ENCODE measurements at places on chromosomes 7 and 10.

GRCh38 chr10:37434091-37434490, 308.7 kb downstream of the ANKRD30A start:
- DNase-seq, result no peak

DNA sequence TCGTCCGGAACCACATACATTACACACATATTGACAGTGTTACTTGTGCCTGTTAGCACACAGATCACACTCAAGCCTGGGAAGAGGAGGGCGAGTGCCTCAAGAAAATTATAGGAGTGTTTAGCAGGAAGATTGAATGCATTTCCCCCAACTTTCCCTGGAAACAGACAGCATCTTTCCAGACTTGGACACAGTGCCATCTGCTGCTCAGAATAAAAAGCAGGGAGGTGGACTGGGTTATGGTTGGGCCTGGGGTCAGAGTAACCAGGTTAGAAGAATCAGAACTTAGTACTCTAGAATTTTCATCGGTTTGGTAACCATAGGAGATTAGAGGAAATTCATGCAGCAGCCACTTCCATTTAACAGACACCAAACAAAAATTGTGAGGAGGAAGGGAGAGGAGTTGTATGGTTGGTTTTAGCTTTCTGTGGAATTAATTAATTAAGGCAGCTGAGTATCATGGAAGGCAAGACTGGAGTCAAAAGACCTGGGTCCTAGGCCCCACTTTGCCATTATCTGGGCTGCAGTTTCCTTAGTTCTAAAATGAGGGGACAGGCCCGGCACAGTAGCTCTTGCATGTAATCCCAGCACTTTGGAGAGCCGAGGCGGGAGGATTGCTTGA, 43.4 kb upstream of the OPTN start:
- DNase-seq, result peak; percentile 60

- no peak for DNase-seq
These were observed 26.8 kb upstream of the THSD7A start for GRCh38 chr7:11858622-11859302.

GRCh38 chr7:36114355-36114754, 38.7 kb upstream of the EEPD1 start:
- DNase-seq, result no peak

DNA sequence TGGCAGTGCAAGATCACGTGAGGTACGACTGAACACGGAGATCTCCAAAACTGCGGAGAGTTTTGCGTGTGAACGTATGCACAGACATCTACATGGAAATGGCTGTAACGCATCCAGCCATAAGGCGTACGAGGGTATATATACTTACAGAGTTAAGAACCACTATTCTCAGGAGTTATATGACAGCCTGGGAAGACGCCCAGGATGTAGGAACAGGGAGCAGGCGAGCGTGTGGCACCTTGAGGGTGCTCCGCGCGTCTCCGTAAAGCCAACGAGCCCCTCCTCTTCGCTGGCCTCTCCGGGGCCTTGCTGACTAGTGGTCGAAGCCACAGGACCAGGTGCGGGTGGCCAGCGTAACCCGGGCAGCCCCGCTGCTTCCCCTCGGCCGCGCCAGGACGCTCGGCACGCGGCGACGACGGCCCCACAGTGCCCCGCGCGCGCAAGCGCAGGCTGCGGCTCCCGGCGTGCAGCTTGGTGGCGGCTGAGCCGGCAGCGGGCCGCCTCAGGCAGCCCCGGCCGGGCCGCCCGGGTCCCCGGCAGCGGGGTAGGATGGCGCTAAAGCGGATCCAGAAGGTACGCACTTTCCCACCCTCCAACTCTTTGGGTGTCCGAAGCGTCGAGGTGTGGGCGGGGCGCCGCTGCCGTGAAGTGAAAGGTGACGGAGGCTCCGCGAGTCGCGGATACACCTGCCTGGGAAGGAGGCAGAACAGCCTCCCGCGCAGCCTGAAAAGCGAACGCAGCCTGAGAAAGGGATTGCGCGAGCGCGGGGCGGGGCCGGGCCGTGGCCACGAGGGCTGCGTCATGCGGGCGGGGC, at the start of gene UBE2D4:
UBE2D4 (plus strand) TSS at position 453 of the 814 bp plus-strand sequence; CDS start at position 550, 97 bp downstream.
- peak; percentile 87 for DNase-seq

DNA sequence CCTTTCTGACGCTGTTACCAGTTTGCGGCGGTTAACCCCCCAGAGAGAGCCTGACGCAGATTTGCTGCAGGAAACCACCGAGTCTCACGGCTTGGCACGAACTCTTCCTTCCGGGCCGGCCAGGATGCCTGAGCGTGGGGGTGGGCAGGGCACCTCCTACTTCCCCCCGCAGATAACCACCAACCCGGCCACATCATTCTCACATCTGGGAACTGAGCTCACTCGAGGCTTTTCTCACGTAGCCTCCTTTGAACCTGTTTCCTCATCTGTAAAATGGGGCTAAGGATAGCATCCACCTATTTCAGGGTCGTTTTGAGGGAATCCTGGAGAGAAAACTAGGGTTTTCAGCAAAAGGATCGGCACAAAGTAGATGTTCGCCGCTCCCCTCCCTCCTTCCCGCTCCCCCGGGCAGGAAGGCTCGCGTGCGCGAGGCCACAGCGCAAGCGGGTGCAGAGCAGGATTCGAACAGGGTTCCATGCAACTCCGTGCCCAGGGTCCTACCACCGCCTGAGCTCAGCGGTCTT, 23.6 kb downstream of the DDIT4 start:
- no peak for DNase-seq

DNA sequence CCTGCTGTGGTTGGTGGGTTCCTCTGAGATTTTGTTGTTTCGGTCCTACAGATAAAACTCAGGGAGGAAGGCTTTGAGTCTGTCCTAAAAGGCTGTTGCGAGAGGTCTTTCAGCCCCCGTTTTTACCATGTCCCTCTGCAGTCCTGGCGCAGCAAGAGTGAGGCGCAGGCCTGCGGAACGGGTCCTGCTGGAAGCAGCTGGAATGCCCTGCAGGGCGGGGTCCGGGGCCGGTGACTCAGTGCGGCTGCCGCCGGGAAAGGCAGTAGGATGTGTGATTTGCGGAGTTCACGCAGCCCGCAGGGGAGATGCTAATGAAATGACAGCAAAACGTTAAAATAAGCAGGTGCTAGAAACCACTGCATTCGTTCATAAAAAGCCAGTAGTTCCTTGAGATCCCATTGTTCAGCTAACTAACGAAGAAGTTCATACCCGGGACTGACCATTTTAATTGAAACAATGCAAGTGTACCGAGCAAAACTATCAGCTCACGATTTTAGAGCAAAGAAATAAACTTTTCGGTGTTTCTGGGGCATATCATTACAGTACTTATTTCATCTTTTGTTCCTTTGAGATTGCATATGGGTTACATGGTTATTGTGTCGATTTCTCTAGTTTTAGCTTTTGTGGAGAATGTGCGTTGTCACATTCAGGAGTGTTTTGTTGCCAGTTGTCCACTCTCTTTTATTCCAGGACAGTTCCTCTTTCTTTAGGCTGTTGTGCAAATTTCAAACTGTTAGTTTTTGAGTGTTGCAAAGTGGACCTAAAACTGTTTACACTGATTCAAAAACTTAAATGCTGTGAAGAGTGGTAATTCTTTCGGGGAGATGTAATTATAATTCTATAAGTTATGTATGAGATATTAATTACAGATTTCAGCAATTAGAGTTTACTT, 783 bp downstream of the ANLN start:
- DNase-seq, result peak; percentile 97

- peak; percentile 89 for DNase-seq
These were observed 142.3 kb downstream of the PRPF18 start for GRCh38 chr10:13728898-13729535.

GRCh38 chr10:80599424-80599847, 61.7 kb downstream of the SH2D4B start:
- peak; percentile 86 for DNase-seq

DNA sequence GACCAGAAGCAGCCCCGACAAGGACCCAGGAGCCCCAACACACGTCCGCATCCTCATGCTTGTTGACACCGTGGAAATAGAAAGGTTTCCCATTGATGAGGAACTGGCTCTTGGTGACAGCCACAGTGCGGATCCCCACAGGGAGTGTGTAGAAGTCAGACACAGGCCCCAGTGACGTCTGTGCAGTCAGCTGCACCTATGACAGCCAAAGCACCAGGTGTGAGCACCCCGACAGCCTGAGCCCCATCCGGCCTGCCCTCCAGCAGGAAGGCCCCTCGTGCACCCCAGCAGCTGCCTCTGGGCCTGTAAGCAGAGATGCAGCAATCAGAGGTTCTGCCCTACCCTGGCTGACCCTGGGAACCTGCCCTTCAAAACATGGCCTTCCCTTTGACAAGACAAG, 7.1 kb downstream of the GUSB start:
- DNase-seq, result no peak

DNA sequence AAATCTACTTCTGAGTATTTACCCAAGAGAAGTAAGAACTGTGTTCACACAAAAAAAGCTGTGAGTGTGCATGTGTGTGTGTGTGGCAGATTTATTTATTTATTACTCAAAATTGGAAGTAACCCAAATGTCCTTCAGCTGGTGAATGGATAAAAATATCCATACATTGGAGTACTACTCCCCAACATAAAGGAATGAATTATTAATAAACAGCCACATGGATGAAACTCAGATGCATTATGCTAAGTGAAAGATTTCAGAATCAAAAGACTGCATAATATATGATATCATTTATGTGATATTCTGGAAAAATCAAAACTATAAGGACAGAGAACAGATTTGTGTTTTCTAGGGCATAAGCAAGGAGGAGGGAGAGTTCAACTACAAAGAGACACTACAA, 47.1 kb upstream of the DNAH11 start:
- no peak for DNase-seq

DNA sequence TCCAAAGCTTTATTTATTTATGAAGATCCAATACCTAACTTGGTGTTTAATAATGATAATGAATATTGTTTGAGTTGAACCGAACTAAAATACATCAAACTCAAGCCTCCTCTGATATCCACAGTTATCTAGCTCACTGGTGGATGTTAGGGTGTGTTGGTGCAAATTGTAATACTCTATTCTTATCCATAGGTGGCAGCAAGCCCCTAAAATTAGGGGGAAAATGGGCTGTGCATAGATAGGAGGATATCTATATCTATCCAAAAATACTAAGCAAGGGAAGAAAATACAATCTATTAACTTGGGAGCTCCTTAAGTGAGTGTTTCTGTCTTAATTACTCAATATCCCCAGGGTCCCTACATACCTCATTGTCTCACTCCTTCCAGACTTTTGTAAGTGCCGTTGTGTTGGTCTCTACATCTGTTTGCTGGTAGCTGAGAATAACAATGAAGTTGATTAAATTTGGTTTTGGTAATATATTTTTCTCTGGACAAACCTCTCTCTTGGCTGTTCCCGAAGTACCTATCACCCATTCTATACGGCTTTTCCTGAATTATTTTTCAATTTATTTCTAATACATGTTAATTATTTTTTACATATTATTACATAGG, 55.0 kb upstream of the VWDE start:
- no peak for DNase-seq

- DNase-seq, result no peak
These were observed 230.0 kb upstream of the HABP2 start for GRCh38 chr10:113322843-113323242.

DNA sequence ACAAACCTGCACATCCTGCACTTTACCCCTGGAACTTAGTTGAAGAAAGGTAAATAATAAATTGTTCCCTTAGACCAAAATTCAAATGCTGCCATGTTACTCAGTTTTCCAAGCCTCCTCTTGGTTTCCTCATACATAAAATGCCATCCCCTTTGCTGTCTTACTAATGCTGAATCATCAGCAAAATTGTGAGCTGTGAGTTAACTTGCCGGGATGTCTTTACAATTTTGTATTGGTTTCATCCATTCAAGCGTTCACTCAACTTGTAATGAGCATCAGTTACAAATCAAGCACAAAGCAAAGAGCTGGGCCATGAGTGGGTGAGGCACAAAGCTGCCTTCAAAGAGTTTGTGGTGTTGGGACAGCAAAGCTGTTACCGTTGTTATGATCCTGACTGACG, 395.8 kb upstream of the ZMIZ1 start:
- DNase-seq, result peak; percentile 39
